ENCODE measurements at places on chromosomes 1 and 21. TPM values are rescaled to one million over a fixed set of nuclear protein-coding genes. Genes with fewer than 3 reads are reported as not detected.

Gene OLFML2B
- total RNA-seq, result 14.5 TPM

Gene CADM3
- total RNA-seq, result 6.0 TPM

Gene TLCD4
- total RNA-seq, result 0.25 TPM

Gene BMP8B
- total RNA-seq, result not detected

Gene GBP4
- 3.7 TPM for total RNA-seq

Gene NBPF10
- 3.7 TPM for total RNA-seq

Gene STUM
- 0.98 TPM for total RNA-seq

Gene IVL
- total RNA-seq, result not detected

Gene OR10J1
- not detected for total RNA-seq

Gene KCNJ6
- not detected for total RNA-seq

Gene ACKR1
- not detected for total RNA-seq

Gene PLPP3
- total RNA-seq, result 270 TPM

Gene RAP1GAP
- total RNA-seq, result 0.09 TPM

Gene RGS16
- 2.3 TPM for total RNA-seq

Gene RIMKLA
- 0.09 TPM for total RNA-seq

Gene UTS2
- not detected for total RNA-seq

Gene CR1L
- total RNA-seq, result not detected

Gene FASLG
- not detected for total RNA-seq

Gene C1orf56
- total RNA-seq, result 0.82 TPM

Gene CYYR1
- total RNA-seq, result not detected

Gene DYNLT5
- 1.4 TPM for total RNA-seq

Gene MEGF6
- 103 TPM for total RNA-seq

Gene LYPLAL1
- total RNA-seq, result 15.4 TPM

Gene CALML6
- total RNA-seq, result 0.36 TPM

Gene TMPRSS15
- total RNA-seq, result not detected

Gene CFAP141
- not detected for total RNA-seq

Gene SERPINC1
- not detected for total RNA-seq

Gene LPAR3
- 3.6 TPM for total RNA-seq

Gene PCP4L1
- not detected for total RNA-seq

Gene BRDT
- total RNA-seq, result not detected

Gene LCK
- total RNA-seq, result not detected

Gene LDLRAD2
- total RNA-seq, result 0.09 TPM

Gene SPATC1L
- 6.1 TPM for total RNA-seq

Gene FCGR2B
- not detected for total RNA-seq

Gene GJC2
- total RNA-seq, result 2.0 TPM

Gene CLDN8
- total RNA-seq, result not detected

Gene ATP1A2
- 0.27 TPM for total RNA-seq

Gene SMPDL3B
- 0.09 TPM for total RNA-seq

Gene UMODL1
- total RNA-seq, result not detected

Gene SUCO
- total RNA-seq, result 44.2 TPM

Gene C1QB
- total RNA-seq, result not detected
